ENCODE measurements at places on chromosomes 1 and 21.
A peak's percentile ranks its signal among the peaks of the same experiment; 100 is the strongest.

GRCh38 chr1:209805875-209806760 is at the start of gene IRF6:
Gene IRF6, minus strand, starts transcription at chr1:209806142. Its CDS starts 4,729 bp downstream, at chr1:209801413.
- DNase-seq = peak; percentile 60

DNA sequence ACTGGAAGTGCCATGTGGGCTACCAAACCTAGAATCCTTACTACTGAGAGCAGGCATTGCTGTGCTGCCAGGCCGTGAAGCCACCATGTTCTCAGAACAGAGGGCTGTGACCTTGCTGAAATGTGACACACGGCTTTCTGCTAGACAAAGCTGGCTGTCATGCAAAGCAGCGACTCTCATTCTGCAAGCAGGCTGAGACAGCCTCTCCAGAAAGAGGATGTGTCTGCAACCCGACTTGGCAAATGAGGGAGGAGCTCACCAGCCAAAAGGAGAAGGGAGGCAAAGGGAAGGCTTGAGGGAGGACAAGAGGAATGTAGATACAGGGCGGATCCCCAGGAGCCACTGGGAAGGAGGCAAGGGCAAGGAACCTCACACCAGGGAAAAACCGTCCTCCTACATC is 85.7 kb upstream of the KRTAP19-8 start:
- no peak for DNase-seq

DNA sequence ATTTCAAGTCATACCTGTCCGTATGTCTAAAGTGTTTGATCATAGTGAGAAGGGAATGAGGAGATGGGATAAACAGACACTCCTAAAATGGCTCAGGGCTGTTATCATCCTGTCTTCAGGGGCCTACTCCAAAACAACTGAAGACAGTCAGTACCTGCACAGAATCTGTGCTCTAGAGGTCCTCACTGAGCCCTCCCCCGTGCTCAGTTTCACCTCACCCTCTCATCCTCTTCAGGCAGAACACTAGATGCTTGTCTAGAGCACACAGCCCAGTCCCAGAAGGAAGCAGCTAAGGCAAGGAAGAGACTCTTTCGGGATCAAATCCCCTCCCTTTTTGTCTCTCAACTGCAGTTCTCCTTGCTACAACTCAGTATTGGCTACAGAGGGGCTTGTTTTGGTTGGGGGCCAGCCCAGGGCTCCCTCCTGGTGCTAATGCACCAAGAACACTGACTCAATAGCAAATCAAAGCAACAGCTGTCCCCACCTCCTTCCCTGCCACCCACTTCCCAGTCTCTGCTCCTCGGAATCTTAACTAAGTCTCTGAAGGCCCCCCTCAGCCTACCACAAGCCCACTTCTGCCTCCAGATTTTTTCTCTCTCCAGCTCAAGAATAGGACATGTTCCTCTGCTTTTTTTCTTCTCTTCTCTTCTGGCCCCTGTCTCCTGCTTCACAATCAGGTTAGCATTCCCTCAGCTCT is 10.1 kb downstream of the CADM3 start:
- no peak for DNase-seq

DNA sequence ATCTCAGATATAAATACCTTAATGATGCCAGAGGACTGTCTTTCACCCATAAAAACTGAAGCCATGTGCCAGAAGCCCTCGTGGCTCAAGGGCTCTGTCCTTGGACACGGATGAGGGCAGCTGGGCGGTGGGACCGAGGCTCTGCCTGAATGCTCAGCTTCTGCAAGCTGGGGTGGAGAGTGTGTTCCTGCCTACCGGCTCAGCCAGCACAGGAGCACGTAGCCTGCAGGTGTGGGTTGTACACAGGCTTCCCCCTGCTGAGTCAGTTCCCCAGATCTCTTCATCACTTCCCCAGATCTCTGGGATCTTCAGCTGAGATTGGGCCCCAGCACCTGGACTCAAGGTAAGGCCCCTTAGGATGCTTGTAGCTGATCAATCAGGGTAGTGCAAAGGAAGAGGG is 15.4 kb downstream of the KCNJ15 start:
- DNase-seq = no peak

DNA sequence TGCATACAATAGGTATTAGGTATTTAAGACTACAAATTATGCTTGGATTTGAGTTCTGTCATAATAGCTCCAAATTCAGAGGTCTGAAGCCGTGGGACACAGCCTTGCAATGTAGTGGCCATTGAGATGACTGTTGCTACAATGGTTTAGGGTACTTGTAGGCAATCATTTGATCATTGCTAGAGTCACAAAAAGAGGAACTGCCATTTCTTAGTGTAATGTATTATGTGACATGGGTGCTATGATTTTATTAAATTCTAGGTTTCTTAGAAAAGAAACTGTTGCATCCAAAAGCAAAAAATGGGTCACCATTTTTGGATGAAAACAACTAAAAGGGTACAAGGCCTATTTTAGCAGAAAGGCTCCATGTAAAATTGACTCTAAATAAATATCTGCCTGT is 129.9 kb upstream of the ZNF644 start:
- DNase-seq = no peak

- DNase-seq = no peak
These were observed 85.6 kb downstream of the SETD4 start for GRCh38 chr21:35974775-35975174.

DNA sequence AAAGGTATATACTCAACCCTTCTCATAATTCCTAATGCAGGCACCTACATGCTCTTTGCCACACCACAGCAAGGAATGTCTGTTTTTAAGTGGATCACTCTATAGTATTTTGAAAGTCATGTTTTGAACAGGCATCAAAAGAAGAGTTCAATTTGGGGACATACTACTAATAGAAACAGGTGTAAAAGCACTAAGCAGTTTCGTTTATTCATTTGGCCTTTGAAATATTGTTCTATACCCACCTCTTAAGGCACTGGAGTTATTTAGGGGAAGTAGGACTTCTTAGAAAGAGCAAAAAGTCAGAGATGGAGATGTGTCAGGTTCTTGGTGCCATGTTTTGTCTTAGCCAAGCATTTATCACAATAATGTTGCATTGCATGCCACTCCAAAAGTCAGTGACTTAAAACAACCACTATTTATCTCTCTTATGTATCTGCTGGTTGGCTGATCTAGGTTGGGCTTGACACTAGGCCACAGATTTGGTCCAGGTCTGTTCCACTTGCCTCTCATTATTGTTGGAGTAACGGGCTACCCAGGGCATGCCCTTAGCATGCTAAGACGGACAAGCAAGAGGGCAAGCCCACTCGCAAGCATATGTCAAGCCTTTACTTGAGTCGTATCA is 107.5 kb downstream of the RGL1 start:
- DNase-seq = no peak

DNA sequence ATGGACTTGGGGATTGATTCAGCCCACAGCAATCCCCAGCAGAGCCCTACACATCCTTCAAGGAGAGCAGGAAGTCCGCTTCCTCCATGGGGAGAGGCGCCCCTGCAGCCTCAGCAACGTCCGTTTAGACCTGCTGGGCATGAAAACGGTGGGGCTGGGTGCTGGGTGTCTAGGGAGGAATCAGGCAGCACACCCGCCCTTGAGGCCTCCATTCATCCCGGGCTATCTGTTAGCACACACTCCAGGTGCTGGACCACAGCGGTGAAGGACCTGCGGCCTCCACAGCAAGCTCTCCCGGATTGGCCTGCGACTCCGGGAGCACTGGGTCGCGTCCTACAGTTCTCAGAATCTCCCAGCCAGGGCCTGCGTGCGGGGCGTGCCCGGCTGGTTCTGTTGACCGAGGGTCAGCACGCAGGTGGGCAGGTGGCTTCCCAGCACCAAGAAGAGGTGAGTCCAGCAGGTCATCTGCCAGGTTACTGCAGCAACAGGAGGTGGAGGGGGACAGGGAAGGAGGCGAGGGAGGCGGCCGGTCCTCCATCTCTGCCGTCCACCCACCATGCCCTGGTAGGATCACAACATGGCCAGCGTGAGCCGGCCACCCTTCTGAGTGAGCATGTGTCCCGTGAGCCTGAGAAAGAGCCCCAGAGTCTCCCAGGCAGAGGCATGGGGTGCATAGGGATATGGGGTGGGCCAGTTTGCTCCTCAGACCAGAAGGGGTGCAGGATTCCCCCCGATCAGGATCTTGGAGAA is 96.6 kb downstream of the RIPK4 start:
- no peak for DNase-seq

- no peak for DNase-seq
These were observed 75.9 kb downstream of the VWA5B1 start for GRCh38 chr1:20366463-20367115.

DNA sequence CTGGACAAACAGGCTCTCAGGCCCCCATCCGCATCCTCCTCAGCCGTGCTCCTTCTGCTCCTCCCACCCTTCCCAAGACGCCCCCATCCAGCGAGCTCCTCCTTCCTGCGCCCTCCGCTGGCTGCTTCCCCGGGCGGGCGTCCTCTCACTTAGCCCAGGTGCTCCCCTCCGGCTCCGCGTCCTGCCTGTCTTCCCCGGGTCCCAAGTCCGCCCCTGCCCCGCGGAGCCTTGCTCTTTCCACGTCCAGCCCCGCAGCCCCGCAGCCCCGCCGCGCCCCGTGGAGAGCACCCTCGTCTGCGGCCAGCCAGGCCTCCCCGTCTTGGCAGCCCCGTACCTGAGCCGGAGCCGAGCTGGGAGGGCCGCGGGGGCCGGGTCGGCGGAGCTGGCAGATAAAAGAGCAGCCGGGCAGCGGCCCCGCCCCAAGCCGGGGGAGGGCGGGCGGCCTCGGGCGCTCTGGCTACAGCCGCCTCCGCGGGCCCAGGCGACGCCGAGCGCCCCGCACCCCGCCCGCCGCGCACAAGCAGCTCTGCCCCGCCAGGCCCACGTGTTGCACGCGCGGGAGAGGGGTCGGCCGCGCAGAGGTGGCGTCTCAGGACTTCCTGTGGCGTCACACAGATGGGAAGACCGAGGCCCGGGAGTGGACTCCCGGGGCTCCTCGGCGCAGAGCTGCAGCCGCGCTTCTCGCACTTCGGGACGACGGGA is at the start of gene PAQR7:
Gene PAQR7, minus strand, starts transcription at position 555 of the 702 bp plus-strand sequence. CDS start 11,869 bp downstream, outside the sequence.
- peak; percentile 79 for DNase-seq

DNA sequence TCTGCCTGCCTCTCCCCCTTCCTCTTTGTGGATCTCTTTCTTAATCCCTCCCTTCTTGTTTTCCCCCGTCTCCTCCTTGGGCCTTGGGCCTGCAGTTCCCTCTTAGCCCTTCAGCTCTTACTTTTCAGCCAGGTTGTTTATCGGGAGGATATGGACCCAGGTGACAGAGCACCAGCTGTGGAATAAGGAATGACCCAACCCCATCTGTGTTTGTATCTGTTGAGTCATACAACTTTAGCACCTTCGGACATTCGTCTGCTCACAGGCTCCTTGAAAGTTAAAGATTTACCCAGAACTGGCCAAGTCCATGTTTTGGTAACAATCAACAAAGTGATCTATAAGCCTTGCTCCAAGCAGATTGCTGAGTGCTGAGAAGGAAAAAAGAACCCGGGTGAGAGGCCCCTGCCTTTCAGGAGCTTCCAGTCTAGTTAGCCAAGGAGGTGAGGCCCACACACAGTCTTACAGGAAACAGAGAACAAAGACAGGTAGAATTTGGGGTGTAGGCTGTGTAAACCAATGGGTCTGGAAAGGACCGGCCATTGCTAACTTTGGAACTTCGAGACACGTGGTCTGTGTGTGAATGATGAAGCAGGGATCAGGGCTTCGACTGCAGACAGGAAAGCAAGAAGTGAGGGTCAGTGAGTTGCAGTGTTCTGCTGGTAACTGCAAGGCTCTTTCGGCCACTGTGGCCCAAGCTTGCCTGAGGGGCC is 66.7 kb upstream of the F3 start:
- no peak for DNase-seq

DNA sequence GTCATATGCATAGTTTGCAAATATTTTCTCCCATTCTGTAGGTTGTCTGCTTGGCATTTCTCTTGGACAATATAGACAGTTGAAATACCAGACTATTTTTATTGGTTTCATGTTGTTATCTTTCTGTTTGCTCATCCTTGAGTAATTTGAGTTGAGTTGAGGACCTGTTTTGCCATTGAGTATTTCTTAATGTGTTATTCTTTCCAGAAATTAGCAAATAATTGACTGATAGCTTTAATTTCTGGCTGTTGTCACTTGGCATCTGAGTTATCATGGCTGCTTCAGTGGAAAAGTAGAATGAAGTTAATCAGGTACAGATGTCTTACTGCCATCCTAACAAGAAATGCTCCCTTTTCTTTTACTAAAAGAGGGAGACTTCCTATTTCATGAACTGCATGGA is 264.8 kb upstream of the DUSP10 start:
- no peak for DNase-seq

- no peak for DNase-seq
These were observed 160.6 kb upstream of the EDN2 start for GRCh38 chr1:41645062-41645461.

DNA sequence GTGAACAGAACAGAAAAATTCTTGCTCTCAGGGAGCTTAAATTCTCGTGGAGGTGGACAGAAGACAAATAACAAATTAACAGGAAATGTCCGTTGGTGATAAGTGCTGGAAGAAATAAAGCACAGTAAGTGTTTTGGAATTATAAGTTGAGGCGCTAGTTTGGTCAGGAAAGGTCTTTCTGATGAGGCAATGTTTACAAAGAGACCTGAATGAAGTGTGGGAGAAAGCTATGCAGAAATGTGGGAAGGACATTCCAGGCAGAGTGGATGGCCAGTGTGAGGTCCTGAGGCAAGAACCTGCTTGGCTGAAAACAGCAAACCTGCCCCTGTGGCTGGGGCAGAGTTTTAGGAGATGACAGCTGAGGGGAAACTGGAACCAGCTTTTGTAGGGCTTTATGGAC is 23.3 kb downstream of the NGF start:
- DNase-seq = no peak

GRCh38 chr1:232179896-232180778 is 449.8 kb downstream of the SIPA1L2 start:
- DNase-seq = no peak

GRCh38 chr1:159835356-159835755 is 8.7 kb downstream of the SLAMF8 start:
- DNase-seq = no peak

DNA sequence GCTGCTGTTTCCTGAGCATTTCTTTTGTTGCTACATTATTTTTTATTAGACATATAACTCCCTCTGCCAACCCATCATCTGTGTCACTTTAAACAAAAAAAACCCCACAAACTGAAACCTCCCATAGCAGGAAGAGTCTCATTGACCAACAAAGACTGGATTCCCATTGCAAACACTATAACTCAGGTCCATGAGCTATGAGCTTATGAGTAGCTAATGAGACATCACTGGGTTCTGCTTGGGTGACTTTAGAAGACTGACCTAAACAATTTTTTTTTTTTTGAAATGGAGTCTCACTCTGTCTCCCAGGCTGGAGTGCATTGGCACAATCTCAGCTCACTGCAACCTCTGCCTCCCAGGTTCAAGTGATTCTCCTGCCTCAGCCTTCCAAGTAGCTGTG is 212.8 kb downstream of the LTN1 start:
- no peak for DNase-seq

- no peak for DNase-seq
These were observed 42.1 kb upstream of the TP53BP2 start for GRCh38 chr1:223887747-223888418.

GRCh38 chr1:50704126-50704525 is 255.9 kb downstream of the FAF1 start:
- peak; percentile 6 for DNase-seq

DNA sequence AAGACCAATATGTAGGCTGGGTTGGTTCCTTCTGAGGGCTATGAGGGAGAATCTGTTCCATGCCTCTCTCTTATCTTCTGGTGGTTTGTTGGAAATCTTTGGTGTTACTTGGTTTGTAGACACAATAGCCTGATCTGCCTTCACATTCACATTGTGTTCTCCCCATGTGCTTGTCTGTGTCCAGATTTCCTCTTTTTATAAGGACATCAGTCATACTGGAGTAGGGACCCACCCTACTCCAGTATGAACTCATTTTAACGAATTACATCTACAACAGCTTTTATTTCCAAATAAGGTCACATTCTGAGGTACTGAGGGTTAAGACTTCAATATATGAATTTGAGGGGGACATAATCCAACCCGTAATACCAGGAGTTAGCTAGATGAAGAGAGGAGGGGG is 75.9 kb downstream of the DISP1 start:
- no peak for DNase-seq

Data from activated T-cell treated with anti-CD3 and anti-CD28 coated beads, Interleukin-2, amount 50 U/mL, for 72 hours (primary cell).